Activated CD4-positive, CD25-positive, alpha-beta regulatory T cell (primary cell): ENCODE measurements at places on chromosomes 6 and 20.

DNA sequence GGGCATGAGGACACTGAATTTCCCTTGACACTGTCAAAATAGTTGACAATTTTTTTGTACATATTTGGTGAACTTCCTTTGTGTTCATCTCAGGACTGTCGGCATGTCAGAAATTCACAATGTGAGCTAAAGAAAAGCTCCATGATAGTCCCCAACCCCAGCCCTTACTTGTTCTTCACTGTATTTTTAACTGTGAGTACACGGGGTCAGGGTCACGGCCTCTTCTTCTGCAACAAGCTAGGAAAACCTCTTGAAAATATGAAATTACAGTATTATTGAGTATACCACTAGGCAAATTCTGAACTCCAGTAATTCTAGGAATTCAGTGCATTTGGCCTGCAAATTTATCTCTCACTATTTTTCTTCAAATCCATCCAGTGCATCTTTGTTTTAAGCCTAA is 199.4 kb downstream of the SLC24A3 start:
- DNase-seq: no peak

DNA sequence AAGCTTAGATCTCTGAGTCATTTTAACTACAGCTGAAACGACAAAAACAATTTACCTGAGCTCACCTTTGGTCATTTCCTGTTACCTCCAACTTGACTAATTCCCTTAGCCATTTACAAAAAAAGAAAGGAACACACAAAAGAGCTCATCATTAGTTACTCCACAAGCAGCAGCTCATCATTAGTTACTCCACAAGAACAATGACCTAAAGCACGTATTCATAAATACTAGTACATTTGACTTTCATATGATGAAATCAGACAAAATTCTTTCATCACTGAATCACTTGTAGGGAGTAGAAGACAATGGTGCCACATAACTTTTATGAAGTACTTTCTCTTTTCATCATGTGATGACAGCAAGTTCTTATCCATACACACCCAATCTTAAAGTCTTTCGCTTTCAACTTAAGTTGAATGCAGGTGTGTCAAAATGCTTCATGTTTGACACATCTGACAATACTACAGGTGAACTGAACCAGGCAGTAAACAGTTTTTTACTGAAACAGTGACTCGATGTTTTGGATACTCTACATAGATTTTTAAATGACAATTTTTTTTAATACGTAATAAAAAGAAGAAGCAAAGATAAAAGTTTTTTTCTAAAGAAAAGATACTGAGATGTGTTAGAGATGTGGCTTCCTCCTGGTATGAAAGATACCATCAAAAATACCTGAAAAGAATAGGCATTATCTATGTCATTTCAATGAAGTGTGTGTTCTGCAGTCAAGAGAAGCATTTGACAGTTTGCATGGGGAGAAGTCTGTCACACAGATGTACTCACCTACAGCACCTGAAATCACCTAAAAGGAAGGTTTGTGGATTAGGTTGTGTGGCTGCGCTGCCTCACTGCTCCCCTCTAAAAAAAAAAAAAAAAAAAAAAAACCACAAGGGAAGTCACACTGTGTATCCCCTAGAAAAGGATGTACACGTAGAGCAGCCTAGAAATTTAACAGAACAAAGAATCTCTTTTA is 109.1 kb downstream of the PRDM1 start:
- DNase-seq: no peak

DNA sequence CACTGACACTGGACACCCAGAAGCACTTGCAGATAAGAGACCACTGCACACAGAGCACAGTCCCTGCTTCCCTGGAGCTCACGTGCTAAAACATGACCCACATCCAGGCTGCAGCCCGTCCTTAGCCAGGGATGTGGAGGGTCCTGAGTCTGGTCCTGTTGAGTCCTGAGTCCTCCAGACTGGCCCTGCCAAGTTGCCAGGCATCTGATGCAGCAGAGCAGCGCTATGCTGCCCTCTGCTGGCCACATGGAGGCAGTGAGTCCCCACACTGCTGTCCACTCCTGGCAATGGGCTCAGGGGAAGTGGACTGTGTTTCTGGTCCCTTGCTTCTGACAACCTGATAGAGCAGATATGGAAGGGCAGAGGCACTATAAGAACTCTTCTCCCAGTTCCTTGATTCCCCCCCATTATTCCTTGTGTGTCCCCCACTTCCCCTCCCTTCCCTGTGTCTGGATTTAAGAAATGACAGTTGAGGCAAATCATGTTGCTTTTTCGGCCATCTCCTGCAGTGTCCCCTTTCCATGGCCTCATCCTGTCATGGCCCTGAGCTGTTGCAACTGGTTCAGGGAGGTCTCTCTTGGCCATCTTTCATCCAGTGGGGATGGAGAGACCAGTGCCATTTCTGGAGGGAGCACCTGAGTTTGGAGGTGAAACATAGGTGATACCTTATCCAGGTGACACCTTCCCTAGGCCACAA is 86.0 kb downstream of the DHX35 start:
- DNase-seq: peak; percentile 47

DNA sequence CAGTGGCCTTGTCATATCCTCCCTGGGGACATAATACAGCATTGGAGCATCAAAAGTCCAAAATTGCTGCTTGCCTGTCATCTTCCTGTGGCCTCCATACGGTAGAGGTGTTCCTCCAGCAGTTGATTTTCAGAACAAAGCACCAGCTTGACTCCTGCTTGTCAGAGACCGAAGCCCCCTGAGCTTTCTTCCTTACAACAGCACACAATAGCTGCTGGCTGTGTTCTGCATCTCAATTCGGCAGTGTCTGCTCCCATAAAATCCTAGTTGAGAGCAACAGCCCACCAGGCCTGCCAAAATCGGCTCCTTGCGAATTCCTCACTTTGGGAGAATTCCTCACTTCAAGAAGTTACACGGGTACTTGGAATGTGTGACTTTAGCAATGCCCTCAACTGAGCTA is 372.9 kb downstream of the SAMD5 start:
- no peak for DNase-seq

- no peak for DNase-seq
Measured at GRCh38 chr20:49692941-49693340, 20.7 kb downstream of the B4GALT5 start.

DNA sequence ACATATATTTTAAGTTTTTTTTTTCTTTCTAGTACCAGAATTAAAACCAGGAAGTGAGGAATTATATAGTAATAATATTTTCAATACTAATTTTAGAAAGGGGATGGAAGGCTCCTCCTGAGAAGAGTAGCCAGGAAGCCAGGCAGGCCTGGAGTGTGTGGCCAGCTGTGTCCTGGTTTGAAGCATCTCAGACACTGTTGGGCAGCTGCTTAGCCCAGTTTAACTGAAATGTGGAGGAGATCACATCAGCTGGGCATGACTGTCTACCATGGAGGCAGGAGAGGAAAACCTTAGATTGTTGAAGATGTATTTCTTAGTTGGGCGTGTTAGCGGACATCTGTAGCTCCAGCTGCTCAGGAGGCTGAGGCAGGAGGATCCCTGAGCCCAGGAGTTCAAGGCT is 142.2 kb downstream of the ARID1B start:
- DNase-seq: no peak

GRCh38 chr6:2979819-2980464 is 8.6 kb upstream of the SERPINB6 start:
- no peak for DNase-seq

GRCh38 chr20:57780906-57781305 is 71.1 kb upstream of the PMEPA1 start:
- DNase-seq: no peak

- no peak for DNase-seq
Measured at GRCh38 chr20:36969051-36969450, 17.5 kb upstream of the SAMHD1 start.

DNA sequence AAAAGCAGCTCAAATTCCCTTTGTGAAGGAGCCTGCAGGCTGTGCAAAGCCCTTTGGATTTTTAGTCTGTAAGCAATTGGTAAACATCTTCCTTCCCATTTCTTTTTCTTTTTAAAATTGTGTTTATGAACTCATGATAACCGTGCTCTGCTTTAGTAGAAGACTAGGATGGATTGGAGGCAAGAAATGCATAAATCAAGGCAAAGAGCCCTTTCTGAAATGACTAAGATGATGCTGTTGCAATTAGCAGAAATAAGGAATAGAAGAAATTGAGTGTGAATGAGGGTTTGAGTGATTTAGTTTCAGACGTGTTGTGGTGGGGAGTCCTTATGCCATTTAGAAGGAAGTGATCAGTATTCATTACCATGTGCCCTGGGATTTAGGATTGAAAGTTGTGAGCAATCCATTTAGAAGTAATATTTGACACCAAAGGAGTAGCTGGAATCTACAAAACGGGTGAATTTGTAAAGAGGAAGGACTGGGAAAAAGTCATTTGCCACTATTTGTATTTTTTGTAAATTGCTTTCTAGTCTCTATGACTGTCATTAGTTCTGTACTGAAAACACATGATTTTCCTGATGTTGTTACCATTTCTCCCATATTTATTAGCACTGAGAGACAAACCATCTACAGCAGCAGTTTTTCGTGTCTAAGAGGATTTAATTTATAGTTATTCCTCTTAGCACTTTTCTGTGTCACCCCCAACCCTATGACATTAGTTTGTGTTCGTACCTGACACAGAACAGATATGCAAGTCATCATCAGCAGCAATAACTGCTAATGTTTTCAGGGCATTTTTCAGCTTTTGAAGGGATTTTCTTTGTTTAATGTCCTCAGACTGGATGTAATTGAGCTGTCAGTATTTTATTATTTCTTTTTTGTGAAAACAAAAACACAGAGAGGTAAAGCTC is 265.0 kb downstream of the UTRN start:
- no peak for DNase-seq

DNA sequence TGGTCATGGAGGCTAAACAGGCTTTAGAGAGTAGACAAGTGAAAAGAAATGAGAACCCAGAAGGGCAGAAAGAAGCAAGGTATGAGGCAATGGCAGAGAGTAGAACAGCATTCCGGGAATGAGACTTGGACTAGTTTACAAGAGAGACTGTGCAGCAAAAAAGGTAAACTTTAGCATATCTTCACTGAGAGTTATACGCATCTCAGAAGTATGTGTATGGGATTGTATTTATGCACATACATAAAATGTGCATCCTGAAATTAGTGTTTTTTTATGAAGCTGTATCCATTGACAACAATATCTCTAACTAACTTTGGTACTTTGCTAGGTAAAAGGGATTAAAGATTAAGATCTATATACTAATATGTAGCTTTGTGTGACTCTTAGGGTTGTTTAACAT is 753.6 kb downstream of the BCKDHB start:
- DNase-seq: no peak

DNA sequence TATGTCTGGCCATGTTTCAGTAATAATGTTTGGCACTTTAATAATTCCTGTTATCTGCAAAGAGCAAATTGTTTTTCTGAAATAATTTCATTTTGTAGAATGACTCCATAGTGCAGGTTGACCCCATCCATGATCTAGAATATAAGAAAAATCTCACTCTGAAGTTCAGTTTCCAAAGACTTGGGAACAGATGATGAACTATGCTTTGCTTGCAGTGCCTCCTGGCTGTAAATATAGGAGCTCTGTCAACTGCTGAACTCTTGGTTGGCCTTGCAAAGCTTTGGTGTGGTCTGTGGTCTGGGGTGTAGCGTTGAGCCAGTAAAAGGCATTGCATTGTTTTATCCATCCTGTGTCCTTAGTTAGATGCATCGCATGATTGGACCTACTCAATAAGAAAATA is 104.0 kb downstream of the PLCB4 start:
- DNase-seq: no peak

- DNase-seq: no peak
Measured at GRCh38 chr20:31830406-31830981, 11.3 kb downstream of the MYLK2 start.

DNA sequence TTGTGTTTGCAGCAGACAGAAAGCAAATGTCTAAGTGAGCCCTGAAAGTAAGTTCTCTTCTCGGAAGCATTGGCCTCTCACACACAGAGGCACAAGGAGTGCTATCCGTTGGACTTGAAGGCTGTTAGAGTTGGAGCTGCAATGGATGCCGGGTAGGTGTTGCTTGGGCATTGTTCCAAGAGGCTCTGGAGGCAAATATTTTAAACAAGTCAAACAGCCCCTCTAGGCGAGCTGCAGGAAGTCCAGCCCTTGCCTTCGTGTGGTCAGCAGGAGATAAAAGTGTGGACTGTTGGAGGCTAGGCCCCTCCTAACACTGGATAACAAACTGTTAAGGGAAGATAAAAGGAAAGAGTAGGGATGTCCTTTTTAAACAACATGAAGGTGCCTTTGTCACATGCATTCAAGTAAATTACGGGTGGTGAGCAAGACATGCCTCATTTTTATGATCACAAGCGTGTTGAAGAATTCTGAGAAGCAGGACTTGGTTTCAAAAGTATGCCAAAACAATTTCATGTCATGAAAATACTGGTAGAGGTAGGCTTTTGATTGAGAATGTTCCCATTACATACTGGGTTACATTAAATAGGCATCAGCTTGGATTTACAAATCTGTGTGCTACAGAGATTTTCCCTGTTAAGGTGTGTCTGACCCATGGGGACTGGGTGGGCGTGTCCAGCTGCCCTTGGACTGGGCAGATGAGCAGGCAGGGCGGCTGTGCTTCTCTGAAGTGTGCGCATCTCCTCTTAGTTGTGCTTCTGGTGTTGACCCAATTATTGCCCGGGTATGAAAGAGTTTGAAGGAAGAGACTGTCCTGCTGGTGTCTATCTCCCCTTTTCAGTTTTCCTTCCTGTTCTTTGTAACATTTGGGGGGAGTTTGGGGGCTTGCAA is 57.5 kb downstream of the RREB1 start:
- DNase-seq: no peak

DNA sequence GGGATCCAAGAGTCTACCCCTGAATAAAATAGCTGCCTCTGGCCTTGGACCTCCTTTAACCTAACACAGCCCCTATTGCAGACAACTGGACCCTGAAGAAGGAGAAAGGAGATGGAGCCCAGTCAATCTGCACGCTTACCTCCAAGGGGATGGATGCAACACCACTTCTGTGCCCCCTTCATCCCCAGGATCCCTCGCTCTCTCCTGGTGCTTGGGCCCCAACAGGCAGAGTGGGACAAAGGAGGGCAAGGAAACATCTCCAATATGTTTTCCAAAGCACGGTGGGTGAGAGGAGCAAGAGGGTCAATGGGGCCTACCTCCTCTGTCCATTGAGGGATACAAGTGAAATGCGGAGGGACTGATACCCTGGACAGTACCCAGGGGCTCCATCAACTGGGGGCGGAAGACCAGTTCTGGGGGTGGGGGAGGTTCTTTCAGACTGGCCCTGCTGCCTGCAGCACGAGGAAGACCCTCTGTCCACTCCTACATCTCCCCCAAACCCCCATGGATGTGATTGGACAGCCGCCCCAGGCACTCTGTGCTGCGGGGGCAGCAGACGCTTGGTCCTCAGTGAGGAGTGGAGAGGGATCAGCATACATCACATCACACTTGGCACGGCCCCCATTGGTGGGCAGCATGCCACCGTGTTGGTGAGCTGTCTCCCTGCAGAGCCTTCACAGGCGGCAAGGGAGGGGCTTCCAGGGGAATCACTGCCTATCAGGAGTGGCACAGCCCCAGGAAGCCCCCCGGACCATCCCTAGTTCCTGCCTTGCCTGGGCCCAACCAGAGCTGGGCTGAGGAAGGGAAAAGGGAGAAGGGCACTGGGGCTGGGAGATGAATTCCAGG is 70.6 kb downstream of the MRPL14 start:
- no peak for DNase-seq
